ENCODE measurements at places on chromosomes 2 and 18.
A peak's percentile ranks its signal among the peaks of the same experiment; 100 is the strongest.

DNA sequence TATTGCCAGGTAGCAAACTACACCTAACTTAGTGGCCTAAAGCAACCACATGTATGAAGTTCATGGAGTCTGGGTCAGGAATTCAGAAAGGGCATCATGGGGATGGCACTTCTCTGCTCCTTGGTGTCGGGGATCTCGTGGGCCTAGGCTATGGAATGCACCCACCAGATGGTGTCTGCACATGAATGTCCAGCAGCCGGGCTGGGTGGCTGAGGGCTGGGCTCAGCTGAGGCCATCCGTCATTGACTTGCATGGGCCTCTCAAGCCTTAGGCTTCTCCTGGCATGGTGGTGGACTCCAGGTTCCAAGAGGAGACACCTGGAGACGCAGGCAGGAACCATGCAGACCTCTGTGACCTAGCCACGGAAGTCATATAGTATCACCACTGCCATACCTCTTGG lies 26.0 kb upstream of the RPL31 start:
- DNase-seq: no peak

DNA sequence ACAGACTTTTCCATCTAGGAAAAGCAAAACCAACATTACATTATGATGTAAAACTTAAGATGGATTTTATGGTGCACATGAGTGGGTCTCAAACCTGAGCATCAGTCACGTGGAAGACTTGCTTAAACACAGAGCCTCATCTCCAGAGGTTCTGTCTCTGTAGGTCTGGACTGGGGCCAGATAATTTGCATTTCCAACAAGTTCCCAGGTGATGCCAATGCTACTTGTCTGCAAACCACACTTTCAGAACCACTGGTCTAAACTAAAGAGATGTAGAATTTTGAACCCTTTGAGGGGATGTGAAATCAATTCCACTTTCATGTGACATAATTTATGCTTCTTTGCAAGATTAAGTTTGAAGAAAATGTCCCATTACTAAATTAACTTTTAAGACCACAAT lies 522.8 kb downstream of the MBD2 start:
- DNase-seq: no peak

DNA sequence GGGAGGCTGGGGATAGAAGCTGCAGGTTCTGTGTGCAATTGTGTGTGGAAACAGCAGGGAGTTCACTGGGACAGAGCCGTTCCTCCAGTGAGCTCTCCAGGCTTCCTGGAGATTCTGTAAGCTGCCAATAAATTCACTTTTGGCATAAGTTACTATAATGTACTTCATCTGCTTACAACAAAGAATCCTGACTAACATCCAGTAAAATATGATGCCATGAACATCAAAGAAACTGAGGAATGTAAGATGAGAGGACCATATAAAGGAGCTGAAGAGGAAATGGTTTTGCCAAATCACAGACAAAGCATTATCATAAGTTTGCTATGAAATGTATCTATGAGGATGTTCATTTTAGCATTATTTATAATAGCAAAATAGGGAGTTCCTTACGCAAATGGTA lies 175.3 kb downstream of the KCNE4 start:
- DNase-seq: no peak

DNA sequence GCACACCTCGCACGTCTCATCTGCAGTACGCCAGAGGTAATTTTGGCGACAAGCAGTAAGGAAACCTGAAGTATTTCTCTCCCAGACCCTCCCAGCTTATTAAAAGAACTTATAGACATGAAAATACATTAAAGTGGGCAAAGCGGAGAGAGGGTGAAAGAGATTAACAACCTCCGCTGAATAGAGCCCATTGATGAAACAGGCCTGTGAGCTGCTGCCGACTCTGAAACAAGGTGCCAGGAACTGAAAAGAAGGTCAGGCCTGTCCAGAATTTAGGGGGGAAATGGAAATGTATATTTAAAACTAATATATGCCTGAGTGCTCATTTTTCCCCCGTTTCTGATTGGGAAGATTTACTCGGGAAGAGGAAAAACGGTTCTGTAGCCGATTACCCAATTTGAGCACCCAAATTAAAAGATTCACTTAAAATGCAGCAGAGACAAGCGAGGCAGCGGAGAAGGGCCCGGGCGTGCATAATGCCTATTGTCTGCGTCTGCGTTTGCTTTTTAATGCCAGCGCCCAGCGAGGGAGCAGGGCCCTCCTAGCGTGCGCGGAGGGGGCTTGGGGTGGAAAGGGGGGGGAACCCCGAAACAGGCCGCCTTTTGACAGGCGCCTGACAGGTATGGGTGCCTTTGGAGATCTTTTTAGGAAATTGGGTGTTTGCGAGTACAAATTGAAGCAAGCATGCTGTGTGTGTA lies 316.2 kb downstream of the GBX2 start:
- no peak for DNase-seq

DNA sequence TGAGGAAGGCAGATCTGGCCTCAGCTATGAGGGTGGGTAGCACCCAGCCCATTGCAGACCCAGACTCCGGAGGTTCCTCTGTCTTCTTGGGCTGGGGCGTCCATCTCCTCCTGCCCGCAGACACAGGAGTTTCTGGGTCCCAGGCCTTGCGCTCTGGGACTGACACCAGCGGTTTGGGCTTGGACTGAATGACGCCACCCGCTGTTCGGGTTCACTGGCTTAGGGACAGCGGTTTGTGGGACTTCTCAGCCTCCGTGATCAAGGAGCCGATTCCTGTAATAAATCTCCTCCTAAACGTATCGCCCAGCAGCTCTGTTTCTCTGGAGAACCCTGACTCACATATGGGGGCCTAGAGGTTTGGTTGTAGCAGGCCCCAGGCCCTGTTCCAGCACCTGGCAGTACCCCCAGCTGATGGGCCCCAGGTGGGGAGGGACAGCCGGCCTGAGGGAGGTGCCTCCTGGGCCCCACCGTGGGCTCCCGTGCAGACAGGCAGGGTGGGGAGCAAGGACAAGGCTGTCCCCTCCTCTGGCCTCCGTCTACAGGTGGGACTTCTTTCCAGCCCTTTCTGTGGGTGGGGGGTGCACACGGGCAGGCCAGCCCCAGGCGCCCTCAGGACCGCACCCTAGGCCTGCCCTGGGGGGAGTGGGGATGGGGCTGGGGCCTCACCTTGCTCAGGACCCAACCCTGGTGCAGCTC lies 4.5 kb upstream of the AQP12A start:
- no peak for DNase-seq

DNA sequence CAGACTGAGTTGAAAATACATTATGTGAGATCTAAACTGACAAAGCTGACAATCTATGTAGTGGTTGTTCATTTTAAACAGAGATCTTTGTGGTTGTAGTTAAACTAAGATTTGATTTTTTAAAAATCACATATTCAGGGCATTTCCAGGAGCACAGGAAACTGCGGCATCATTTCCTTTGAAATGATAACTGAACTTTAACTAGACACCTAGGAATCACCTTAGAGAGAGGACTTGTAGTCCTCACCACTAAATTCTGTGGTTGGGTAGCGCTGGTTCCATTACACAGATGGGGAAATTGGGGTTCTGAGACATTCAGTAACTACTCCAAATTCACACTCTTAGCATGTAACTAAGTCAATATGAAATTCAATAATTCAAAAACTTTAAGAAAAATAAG lies 96.0 kb upstream of the TRIB2 start:
- no peak for DNase-seq

DNA sequence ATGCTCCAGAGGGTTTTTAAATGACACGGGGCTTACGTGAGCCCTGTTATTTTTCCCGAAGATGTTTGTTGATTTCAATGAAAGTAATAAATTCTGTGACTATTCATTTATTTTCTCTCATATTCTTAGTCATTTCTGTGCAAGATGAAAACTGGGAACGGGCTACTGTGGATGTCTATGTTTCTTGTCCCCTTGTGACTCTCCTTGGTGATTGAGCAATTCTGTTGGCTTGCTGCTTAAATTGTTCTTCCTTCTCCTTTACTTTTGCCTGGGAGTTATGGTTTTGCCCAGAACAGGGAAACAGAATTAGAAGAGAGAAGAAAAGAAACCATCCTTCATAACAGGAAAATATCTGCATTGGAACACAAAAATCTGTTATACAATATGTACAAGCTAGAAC lies 508.2 kb upstream of the DSEL start:
- DNase-seq: no peak

- DNase-seq: no peak
Observed at GRCh38 chr2:110788976-110789375, 56.6 kb downstream of the ACOXL start.

DNA sequence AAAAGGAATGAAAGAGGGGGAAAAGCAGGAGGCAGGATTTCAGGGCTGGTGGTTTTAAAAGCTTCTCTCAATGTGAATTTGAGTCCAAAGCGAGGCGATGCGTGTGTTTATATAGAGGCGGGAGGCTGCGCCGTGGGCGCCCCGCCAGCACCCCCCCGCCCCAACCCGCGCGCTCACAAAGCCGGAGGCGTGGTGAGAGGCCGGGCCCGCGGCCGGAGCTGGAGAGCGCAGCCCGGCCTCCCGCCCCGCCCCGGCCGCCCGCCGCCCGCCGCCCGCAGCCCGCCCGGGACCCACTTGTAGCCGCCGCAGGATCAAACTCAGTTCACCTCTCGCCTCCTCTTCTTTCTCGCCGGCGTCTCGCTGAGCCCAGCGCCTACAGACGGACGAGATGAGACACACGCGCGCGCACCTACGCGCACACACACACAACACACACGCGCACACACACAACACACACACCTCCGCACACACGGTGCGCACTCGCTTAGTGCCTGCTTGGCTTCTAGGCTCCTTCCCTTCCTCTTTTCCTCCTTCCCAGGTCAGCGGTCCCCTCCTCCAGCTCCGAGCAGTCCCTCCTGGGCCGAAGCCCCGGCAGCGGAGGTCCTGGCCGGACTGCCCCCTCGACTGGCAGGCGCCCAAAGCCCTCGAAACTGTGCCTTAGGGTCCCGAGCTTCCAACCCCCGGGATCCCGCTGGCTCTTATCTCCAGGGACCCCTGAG lies 1.3 kb upstream of the CYP26B1 start:
- peak; percentile 37 for DNase-seq

- DNase-seq: no peak
Observed at GRCh38 chr2:1826226-1826905, 82.1 kb upstream of the PXDN start.

GRCh38 chr2:170340693-170341068 lies 162.7 kb downstream of the MYO3B start:
- DNase-seq: no peak

DNA sequence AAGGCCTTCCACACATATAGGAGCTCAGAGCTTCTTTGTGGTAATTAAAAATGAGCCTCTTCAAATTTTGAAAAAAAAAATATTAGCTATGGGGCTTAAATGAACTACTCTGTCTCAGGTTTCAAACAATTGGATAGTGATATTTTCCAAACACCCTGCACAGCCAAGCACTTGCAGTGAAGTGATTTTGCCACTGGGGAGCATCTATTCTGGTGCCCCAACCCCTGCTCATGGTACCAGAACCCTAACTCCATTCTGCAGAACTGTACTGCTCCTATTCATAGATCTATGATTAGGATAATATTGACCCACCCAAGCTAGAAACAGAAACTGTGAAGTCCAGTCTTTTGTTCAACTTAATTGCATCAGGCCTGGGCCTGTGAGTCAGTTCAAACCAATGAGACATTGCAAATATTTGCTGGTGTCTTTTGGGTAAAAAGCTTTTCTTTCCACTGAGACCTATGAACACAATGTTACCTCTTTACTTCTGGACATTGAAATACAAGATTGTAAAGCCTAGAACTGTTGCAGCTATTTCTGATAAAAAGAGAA lies 324.0 kb downstream of the GALNT13 start:
- peak; percentile 71 for DNase-seq

DNA sequence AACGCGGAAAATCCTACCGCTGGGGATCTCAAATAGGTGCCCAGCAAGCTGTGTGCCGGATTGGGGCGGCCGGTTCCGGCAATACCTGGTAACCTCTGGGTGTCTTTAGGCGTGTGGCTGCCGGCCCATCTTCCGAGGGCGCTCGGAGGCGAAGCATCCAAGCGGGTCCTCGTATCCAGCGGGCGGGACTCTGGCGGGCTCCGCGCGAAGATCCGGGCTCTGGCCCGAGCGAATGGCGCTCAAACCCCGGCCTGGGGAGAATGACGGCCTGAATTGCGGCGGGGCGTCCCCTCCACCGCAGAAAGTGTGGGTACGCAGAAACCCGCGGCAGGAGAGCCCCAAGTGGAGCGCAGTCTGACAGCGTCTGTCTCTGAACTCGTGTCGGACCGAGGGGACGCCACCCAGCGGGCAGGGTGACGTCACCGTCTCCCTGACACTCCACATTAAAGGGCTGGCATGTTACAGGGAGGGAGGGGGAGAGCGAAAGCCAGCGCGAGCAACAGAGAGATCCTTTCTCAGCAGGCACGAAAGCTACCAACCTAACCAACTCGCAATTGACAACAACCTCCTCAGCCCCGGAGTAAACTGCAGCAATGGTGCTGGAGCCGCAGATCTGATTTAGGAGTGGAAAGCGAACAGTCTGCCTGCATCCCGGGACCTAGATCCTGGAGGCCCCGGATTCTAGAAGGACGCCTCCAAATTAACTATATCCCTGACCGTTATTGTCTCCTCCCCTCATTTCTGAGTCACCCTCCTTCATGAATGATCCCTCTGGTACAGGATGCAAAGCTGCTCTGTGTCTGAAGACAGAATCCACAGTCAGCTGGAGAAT lies at the start of gene SKOR2:
Gene SKOR2 (minus strand): TSS at position 372 of the 832 bp plus-strand sequence. CDS start 2,477 bp downstream, outside the sequence.
- DNase-seq: peak; percentile 32

- no peak for DNase-seq
Observed at GRCh38 chr18:48219037-48219809, 190.0 kb downstream of the ZBTB7C start.

DNA sequence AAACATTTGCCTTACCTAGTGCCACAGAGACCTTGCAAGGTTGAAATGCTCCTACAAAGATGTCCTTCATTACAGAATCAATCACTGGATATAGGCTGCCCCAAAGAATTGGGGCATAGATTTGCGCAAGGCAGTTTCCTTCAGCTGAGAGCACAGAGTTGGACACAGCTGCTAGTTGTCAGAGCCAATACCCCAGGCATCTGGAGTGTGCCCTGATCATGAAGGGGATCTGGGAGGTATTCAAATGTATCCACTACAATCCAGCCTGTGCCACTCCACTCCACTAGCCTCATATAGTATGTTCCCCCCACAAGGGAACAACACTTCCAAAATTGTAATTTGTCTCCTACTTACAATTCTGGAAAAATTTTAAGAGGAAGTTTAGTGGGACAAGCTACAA lies 62.3 kb upstream of the ITPRID2 start:
- no peak for DNase-seq

- no peak for DNase-seq
Observed at GRCh38 chr2:58731488-58731869, 490.4 kb upstream of the FANCL start.

- no peak for DNase-seq
Observed at GRCh38 chr2:120548627-120549608, 186.8 kb upstream of the GLI2 start.

DNA sequence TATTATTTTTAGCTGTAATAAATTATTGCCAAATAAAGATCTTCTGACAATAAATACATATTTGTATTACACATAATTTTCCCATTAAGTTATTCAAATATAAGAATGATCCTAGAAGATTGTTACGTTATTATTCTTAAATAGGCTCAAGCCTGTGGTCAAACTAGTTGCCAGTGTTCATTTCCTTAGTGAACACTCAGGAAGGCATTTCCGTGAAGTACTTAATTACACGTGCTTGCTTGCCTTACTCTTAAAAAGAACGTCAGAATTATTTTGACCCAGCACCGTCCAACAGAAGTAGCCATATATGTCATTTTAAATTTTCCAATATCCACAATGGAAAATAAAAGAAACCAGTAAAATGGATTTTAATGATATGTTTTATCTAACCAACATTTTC lies 249.8 kb downstream of the TXNL1 start:
- no peak for DNase-seq

GRCh38 chr2:241539616-241540374 lies 18.8 kb upstream of the BOK start:
- DNase-seq: no peak

All from NCI-H1930 (cell line).